Fibroblast of skin of scalp (primary cell): ENCODE measurements at places on chromosomes 2 and 18.

- DNase-seq: no peak
Observed at GRCh38 chr2:51013079-51013932, 18.6 kb downstream of the NRXN1 start.

- no peak for DNase-seq
Observed at GRCh38 chr2:216671081-216671411, 24.3 kb downstream of the IGFBP5 start.

DNA sequence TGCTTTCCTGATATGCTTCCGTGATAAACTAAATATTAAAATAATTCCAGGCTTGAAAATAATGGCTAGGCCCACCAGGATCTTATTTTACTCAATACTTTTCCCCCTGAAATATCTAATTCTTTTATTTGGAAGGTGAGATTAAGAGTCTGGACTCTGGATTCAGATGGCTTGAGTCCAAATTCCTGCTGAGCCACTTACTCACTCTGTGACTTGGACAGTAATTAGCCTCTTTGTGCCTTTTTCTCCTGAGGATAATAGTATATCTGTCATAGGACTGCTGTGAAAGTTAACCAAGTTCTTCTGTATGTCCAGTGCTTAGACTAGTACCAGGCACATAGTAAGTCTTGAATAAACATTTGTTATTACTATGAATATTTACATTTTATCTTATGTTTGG is 127.3 kb upstream of the ERBB4 start:
- DNase-seq: no peak

DNA sequence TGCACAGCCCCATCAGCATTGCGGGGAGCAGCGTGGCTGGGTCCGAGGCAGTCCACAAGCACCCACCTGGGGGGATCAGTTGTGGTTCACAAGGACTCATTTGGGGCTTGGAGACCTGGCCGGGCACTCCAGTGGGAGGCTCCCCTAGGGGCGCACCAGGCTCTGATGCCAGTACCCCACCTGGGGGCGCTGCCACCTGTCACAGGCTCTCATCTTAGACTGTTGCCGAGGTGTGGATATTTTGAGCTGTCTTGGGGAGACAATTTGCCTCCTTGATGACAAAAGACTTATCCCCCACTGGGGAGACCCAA is 3.0 kb downstream of the ADRA2B start:
- no peak for DNase-seq

GRCh38 chr18:26468931-26469340 is 79.4 kb downstream of the KCTD1 start:
- no peak for DNase-seq
